ENCODE measurements at places on chromosomes 3 and 15.

- peak; percentile 65 for DNase-seq
Observed at GRCh38 chr3:52253314-52254304, 8.1 kb downstream of the PPM1M start.

DNA sequence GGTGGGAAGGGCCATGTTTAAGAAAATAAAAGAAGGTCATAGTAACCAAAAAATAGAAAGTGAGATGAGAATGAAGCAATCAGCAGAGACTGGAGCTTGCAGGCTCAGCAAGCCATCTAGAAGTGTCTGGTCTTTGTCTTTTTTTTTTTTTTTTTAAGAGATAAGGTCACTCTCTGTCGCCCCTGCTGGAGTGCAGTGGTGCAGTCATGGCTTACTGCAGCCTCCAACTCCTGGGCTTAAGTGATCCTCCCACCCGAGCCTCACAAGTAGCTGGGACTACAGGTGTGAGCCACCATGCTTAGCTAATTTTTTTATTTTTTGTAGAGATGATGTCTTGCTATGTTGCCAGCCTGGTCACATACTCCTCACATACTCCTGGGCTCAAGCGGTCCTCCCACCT, 36.2 kb downstream of the GXYLT2 start:
- DNase-seq: no peak

DNA sequence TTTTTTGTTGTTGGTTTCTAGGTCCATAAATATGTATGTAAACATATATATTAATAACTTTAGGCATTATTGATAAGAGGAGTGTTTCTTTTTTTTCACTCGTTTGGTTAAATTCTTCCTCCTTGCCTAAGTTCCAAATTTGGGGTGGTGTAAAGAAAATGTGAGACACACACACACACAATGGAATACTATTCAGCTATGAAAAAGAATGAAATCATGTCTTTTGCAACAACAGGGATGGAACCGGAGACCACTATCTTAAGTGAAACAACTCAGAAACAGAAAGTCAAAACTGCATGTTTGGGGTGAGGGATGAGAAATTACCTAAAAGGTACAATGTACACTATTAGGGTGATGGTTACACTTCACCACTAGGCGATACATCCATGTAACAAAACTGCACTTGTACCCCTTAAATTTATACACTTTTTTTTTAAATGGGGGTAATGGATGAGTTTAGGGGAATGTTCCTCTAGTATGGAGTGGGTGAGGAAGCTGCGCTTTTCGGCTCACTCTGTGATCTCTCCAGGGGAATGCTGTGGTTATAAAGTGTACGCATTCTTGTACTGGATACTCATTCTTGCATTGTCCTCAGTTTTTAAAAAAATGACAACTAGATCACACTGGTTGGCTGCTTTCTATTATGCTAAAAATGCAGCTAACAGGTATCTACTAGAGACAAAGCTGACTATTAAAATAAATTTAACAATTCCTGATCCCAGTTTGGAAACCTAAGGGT, 50.8 kb upstream of the PPARG start:
- DNase-seq: no peak

DNA sequence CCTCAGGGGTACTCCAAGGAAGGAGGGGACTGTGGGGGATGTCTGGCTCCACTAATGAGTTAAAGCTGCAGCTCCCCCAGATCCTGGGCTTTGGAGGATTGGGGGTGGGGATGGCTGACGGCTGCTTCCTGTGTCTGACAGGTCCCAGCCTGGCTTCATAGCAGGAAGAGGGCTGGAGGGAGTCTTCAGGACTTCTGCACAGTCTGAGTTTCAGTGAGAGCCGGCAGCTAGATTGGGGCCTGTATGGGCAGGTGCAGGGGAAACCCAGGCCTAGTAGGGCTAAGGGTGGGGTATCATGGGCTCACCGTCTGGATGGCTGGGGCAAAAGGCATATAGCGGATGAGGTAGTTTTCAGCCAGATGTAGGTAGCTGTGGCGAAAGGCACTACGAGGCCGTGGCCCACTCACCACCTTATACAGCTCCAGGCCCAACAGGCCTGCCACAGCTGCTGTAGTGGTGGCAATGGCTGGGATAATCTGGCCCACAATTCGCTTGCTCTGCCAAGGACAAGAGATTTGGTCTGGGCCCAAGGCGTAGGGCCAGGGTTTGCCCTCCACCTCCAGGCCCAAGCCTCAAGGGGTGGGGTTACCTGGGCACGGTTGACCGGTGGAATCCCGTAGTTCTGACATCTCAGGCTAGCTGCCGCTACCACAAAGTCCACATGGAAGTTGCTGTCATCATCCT, 4.5 kb downstream of the INKA1 start:
- no peak for DNase-seq

DNA sequence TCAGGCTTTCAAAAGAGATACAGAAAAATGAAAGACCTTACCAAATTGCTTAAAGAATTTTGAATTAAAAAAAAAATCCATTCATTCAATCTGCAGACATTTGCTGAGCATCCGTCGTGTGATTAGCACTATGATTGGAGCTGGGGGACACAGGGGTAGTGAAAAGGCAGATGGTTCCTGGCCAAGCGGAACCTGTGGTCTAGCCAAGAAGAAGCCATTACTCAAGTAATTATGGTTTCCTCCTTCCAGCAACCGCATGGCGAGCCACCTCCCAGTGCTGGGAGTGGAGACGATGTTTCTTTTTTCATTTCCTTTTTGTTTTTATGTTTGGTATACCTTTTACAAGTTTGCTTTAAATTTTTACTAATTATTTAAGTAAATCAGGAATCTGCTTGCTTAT, 140.2 kb downstream of the CACNA2D3 start:
- DNase-seq: no peak

DNA sequence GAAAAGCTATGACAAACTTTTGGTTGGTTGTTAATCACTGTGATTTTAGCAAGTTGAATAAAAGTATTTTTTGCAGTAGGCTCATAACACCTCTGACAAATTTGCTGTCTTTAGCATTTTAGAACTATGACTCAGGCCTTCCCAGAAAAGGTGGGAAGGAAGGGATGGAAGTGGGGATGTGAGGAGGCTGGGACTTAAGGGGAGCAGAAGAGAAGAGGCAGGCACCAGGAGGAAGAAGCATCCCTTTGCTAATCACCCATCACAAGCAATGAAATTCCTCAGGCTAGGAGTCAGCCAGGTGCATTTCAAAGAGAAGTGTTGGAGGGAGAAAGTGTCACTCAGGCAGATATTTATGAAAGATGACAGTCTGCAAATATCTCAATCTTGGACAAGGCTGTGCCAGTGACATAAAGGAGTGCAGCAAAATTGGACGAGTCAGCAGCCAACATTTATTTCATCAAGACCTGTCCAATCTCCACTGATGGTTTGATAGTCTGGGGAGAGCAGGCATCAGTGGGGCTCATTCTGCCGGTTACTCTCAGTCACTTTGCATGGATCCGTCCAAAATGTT, 337.3 kb upstream of the ARRDC4 start:
- no peak for DNase-seq

DNA sequence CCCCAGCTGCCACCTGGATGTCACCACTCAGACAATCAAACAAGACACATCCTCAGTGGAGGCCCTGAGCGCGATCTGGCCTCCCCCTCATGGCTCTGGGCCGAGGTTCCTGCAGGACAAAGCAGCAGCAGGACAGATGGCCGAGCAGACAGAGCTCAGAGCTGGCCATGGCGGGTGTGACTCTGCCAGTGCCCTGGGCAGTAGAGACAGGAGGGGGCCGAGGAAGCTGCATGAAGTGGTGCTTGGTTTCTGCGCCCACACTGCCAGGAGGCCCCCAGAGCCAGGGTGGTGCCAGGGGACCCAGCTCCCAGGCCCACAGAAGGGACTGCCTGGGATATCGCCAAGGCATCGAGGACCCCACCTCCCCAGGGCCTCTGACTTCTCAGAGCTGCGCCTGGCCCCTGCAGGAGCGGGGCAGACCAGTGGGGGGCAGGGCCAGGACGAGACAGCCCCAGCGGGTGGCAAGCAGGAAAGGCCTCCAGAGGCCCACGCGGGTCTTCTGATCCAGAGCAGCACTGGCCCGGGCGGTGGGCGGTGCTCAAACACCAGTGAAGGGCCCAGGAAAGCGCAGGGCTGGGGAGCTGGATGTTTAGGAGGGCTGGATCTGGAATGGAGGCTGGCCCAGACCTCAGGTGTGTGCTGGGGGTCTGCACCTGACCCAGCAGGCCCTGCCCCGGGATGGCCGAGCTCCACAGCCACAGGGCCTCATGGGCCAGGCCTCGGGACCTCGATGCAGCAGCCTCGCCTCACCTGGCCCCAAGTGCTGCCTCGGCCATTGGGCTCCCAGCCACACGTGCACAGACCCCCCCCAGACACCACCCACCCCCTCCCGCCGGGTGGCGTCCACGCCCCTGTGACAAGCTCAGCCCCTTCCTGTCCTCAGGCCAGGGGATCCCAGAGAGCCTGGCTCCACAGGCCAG, 76.0 kb downstream of the GOLGA8G start:
- no peak for DNase-seq

GRCh38 chr15:29805043-29805707, 17.1 kb downstream of the TJP1 start:
- no peak for DNase-seq

DNA sequence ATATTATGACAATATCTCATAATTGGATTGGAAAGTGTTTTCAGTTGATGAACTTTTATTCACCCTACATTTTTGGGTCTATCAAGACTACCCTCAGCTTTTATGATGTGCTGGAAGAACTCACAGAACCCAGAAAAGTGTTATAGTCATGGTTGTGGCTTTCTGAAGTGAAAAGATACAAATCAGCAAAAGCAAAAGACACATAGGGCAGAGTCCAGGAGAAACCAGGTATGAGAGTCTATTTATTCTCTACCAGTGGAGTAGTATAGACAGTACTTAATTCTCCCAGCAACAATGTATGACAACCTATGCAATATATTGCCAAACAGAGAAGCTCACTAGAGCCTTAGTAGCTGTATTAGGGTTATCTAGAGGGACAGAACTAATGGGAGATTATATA, 280.4 kb upstream of the TTC14 start:
- no peak for DNase-seq

- DNase-seq: peak; percentile 64
Observed at GRCh38 chr15:39920510-39921273, 626 bp upstream of the GPR176 start.

DNA sequence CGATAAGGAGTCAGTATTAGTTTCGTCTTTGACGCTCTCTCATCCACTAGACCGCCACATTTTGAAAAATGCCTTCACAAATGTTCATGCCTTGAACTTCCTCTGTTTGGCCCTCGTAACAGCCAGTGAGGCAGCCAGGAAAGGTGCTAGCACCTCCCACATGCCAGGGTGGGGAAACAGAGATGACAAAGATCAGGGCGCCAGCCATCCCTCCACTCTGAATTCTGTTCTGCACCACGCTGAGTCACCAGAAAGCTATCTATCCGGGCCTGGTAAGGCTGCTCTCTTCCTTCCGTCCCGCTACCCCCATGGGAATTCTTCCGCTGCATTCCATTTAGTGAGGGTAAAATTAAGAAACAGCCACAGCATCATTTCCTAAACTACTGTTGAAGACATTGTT, 31.3 kb upstream of the BCL2L10 start:
- no peak for DNase-seq

GRCh38 chr3:125120379-125121122, 64.8 kb upstream of the HEG1 start:
- DNase-seq: no peak

DNA sequence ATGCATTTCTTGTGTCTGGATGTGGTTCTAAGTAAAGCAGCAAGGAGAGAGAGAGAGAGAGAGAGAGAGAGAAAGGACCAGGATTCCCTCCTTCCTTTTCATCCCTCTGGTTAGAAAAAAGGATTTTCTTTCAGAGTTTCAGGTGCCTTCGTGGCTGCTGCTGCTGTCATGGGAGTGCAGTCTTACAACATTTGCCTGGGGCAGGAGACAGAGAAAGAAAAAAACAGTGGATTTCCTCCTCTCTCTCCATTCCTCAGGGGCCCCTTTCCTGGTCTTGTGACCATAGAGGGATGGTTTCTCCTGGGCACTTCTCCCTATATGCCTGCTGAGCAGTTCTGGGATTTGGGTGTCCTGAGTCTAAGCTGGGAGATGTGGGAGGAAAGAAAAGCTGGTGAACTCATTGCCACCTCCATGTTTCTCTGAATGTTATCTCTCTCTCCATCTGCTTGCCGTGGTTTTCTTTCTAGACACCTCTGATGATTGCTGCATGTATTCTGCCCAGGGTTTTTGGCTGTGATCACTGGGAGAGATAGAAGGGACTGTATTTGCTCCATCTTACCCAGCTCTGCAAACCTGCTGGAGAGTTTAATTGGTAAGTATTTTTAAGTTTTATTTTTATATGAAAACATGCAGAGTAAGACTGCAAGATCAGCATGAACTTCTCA, 142.4 kb upstream of the RGMA start:
- DNase-seq: no peak

DNA sequence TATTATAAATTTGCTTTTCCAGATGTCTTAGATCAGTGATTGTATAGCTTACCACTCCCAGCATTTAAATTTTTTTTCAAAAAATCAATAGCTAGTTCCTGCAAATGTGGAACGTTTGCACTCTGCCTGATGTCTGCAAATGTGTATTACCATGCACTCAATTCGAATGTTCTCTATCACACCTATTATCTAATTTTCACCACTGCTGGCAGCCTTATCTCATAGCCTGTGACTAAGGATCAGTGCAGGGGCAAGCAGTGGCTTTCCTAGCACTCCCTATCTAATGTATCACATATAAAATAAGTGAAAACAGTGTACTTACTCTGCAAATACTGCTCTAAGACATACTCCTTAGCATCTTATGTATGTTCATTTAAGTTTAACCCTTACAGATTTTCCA, 196.3 kb upstream of the PLSCR5 start:
- DNase-seq: no peak

GRCh38 chr3:194269610-194270145, 81.5 kb downstream of the CPN2 start:
- no peak for DNase-seq

- no peak for DNase-seq
Observed at GRCh38 chr3:177601152-177601551, 403.9 kb upstream of the TBL1XR1 start.

DNA sequence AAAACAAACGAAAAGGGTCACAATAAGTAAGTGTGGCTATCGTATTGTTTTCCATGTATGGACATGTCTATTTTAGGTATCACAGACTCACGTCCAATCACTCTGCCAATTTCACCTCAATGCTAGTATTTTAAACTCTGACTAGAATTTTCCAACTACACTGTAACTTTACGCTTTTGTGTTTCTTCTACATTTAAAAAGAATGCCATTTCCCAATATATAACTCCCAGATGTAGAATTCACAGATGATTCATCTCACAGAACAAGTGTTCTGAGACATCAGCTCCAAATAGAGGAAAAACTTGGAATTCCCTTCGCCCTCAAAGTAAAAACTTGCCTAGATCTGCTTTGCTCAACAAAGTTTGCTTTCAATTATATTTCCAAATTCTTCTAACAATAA, 14.2 kb downstream of the LRIG1 start:
- no peak for DNase-seq

GRCh38 chr3:53709860-53710674, 136.2 kb downstream of the CHDH start:
- peak; percentile 33 for DNase-seq

DNA sequence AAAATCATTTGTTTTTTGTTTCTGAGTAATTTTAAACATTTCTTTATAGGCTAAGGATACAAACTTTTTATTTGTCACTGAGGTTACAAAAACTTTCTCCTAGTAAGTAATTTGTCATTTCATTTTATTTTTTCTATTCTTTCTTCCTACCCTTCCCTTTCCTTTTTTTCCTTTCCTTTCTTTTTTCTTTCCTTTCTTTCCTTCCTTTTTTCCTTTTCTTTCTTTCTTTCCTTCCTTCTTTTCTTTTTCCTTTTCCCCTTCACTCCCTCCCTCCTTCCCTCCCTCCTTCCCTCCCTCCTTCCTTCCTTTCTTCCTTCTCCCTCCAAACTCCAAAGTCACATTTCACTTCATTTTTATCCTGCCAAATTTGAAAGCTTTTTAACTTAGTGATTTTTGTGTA, 115.1 kb upstream of the FAN1 start:
- no peak for DNase-seq

All from stimulated activated CD8-positive, alpha-beta memory T cell treated with anti-CD3 and anti-CD28 coated beads, Interleukin-2, amount 100 ng/mL, for 1 hour (primary cell).